ENCODE measurements at places on chromosomes 1 and 21. TPM values are rescaled to one million over a fixed set of nuclear protein-coding genes. Genes with fewer than 3 reads are reported as not detected.

Gene PTGS2
- total RNA-seq = not detected

Gene C1QB
- not detected for total RNA-seq

Gene DAB1
- 0.16 TPM for total RNA-seq

DNA sequence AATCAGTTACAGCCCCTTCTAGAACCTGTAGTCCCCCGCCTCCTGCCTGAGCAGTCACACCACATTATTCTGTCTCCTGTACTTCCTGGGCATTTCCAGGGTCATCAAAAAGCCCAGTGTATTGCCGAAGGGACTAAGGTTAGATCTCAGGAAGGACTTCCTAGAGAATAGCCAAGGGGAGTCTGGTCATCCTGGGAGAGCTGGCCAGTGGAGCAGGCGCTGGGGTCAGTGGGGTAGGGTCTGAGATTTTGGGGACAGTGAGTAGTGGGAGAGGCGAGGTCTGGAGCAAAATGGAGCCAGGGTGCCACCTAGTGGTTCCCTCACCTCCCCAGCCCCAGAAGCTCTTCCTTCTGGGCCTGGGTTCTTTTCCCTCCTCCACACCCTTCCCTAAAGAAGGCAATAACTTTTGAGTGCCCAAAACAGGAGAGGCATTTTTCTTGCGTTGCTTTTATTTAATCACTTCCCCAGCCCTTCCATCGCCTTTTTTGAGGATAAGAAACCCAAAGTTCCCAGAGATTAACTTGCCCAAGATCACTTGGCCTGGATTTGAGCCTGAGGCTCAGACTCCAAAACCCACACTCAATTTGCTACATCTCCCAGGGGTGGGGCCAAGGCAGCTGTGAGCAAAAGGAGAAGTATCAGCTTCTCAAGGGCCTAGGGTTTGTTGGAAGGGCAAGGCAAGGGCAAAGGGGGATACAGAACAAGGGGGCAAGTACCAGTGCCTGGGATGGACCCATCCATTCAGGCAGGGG lies 7.3 kb upstream of the PMVK start:
- no peak for DNase-seq

- no peak for DNase-seq
These were observed 90.1 kb upstream of the IRF2BP2 start for GRCh38 chr1:234699795-234700665.

DNA sequence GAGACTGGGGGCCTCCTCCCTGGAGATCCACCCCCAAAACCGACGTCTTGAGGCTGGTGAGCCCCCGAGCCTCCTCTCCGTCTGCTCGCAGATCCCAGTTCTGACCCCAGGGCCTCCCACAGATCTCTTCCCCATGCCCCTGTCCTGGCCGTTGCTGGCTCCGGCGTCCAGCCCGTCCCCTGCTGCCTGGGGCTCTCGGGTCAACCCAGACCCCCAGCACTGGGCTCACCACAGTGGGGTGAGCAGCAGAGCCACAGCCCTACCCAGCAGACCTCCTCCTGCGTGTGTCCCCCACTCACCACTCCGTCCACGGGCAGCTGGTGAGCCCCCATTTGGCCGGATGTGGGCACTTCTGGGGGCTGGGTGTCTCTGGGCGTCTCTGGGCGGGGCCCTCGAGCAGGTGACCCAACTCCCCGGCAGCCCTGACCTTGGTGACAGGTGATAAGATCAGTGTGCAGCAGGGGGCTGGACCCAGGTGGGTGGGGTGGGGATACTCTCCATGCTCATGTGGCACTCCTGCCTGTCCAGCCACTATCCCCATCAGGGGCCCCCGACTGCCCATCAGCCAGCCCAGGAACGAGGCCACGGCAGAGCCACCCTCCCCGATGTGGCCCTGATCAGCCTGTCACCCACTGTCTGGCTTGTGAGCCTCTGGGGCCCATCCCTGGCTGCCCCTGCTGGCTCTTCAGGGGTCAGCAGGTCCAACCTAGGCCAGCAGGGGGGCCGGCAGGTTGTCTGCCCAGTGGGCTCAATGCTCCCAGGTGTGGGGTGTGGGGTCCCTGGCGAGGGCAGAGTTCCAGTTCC lies 709 bp downstream of the TNFRSF14 start:
- no peak for DNase-seq

Measured in naive thymus-derived CD8-positive, alpha-beta T cell (primary cell).